ENCODE measurements at places on chromosomes 5 and 9.

- DNase-seq: no peak
Observed at GRCh38 chr9:131942146-131942720, 137.4 kb downstream of the MED27 start.

- DNase-seq: no peak
Observed at GRCh38 chr9:135805422-135806022, 101.8 kb downstream of the CAMSAP1 start.

GRCh38 chr5:156815988-156816599, 34.0 kb upstream of the PPP1R2B start:
- peak; percentile 51 for DNase-seq

GRCh38 chr5:35117967-35118366, 70.2 kb upstream of the AGXT2 start:
- peak; percentile 77 for DNase-seq

GRCh38 chr5:151338734-151339133, 8.6 kb downstream of the SLC36A2 start:
- no peak for DNase-seq

DNA sequence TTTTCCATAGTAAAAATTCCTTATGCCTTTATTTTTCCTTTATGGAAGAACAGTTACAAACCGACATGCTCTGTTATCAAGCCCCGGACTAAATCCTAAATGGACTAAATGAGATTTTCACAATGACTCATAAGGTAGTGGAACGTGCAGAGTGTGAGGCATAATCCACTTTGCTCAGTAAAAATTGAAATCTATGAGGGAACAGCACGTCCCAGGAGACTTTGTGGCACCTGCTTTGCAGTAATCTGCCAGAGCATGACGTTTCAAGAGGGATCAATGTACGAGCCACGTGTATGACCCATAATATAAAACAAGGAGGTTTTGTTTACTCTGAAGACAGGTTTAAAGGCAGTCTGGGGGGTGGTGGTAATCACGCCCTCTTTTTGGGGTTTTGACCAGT, 83.8 kb upstream of the GNA14 start:
- no peak for DNase-seq

GRCh38 chr5:171484460-171484899, 65.0 kb downstream of the FGF18 start:
- peak; percentile 18 for DNase-seq

DNA sequence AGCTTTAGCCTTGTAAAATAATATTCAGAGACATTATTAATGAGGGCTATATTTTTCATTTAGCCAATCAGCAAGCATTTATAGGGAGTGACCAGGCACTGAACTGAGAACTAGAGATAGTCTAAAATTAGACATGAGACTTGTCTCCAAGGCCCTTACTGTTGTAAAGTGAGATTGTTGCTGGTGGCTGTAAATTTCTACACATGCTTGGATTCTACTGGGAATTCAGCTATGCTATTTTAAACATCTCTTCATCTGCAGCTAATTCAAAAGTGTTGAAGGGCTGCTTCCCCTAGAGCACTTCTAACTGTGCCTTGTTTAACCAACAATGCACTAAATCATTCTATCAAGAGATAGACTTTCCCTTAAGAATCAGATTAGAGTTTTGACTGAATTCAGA, 67.4 kb downstream of the CHSY3 start:
- peak; percentile 66 for DNase-seq

DNA sequence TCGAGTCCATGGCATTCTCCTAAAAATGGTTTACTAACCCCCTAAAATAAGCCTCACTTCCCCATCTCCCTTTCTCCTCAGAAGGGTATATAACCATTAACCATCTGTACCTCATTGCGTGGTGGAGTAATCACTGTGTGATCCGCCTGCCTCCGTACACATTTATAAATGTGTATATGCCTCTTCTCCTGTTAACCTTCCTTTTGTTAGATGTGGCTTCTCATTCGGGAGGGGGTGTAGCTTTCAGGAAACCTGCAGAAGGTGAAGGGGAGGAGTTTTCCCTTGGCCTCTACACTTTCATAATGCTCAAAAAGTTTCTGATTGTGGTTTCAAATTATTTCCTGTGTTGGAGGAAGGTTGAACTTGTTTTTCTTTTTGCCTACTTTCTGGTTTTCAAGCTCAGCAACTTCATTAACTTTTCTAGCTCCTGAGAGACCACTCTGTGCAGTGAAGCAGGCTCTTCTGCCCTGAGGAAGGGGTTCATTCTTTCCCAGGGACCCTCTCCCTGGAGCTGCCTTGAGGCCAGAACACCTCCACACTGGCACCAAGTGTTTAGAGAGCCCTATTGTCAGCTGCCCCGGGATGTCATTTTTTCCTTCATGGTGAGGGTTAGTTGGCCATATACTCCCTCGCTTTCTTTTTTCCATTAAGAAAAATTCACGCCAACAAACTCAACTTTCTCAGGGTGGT, 46.9 kb downstream of the RASGRF2 start:
- no peak for DNase-seq

- DNase-seq: no peak
Observed at GRCh38 chr9:87584326-87584725, 86.7 kb downstream of the DAPK1 start.

- DNase-seq: no peak
Observed at GRCh38 chr5:109478830-109479229, 69.1 kb upstream of the PJA2 start.

DNA sequence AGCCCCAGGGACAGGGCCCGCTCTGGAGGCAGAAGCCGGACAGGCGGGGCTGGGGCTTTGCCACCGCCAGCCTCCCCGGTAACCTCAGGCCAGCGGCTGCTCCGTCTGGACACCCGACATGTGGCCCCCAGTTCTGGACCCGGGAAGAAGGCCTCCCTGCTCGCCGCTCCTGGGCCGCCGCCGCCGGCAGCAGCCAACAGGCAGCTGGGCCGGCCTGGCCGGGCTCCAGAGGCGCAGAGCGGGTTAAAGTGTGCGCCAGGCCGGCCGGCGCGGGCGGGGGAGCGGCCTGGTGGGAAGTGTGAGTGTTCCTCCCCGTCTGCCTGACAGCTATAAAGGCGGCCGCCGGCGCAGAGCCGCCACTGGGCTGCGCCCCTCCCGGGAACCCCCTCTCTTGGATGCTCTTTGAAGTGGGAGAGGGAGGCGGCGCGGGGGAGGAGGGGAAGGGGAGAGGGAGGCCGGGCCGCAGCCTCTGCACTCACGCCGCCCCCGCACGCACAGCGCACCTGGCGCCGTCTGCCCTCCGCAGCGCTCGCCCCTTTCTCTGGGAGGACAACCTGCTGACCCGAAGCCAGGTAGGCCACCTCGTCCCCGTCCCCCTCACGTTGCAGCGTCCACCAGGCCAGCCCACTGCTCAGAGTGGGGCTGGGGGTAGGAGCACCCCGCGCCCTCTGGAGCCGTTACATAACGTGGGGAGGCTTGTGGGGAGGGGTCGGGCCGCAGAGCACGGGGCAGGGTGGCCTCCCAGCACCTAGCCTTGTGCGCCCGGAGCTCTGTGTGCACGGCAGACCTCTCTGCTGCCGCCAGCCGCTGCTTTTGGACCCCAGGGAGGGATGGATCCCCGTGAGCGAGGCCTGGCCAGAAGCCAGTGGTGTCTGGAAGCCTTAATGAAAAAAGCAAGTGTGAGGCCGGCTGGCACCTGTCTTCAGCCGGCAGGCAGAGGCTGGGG, at the start of gene ADAMTSL2:
TSS of gene ADAMTSL2 (plus strand) at position 359 of the 946 bp plus-strand sequence. CDS start 2,009 bp downstream, outside the sequence.
- peak; percentile 34 for DNase-seq

DNA sequence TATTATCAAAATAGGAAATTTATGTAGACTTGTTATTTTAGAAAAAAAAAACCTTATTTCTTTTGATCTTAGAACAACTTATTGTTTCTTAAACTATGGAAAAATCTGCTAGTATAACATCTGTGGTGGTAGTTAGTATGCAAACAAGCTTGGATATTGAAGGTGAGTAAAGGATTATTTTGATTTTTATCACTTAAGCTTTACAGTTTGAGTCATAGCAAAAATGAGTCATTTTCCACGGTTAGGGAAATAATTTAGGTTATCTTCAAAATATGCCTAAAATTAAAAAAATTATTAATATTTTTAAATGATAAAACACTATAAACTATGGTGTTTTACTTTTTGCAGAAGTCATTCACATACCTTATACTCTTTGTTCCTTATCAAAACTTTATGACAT, 107.2 kb upstream of the DHFR start:
- DNase-seq: no peak

DNA sequence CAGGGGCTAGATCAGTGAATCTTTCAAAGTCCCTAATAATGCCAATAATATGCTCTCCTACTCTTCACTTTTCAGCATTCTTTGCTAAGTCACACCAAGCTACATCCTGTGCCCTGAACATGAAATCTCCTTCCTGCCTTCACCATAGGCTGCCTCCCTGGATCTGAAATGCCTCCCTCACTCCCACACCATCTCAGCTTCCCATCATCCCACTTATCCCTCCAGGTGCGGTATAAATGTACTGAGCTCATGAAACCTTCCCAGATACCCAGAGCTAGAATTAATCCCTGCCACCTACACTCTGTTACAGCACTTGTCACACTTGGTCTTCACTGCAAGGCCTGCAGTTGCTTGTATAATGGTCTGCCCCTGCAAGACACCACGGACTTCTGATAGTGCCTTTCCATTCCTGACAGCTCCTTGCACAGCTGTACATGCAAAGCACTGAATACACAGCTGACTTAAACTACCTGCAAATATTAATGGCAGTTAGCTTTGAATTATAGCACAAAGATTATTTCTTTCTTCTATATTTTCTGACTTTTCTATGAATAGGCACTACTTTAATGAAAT, 250.4 kb downstream of the EBF1 start:
- no peak for DNase-seq

DNA sequence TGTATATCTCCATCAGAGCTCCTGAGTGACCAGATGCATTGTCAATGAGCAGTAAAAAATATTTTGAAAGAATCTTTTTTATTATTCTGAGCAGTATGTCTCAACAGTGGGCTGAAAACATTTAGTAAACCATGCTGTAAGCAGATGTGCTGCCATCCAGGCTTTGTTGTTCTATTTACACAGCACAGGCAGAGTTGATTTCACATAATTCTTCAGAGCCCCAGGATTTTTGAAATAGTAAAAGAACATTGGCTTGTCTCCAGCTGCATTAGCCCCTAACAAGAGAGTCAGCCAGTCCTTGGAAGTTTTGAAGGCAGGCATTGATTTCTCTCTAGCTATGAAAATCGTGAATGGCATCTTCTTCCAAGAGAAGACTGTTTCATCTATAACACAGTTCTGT, 25.2 kb upstream of the ENTREP1 start:
- peak; percentile 15 for DNase-seq

DNA sequence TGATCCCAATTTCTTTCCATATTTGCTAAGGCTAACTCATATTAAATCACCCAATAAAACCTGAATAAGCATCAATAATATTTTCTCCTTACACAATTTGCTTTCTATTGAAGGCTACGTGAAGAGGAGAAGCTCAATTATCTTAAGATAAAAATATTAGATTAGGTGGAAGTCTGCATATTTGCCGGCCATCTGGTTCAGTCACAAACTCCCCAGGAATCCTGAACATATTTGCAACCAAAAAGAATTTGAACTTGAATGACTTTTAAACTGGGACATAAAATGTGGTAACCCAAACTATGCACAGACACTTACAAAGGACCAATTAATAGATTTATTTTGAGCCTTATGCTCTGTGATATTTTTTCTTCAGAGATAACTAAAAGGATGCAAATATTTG, 92.3 kb downstream of the HAPLN1 start:
- peak; percentile 62 for DNase-seq

DNA sequence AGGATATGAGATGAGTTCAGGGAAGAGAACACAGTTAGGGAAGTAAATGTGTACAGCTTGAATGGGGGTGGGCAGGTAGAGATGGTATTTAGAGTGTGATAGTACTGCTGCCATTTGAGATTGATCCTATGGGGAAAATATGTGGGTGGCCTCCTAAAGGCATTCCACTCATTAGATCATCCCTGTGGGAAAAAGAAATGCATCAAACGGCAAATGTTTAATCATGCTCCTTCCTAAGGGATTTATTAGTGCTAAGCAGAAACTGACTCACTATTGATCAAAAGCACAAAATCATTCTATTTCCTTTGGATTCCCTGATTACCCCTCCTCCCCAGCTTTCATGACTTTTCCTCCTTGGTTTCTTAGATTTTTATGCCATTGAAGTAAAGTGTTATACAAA, 36.4 kb upstream of the SMC5 start:
- DNase-seq: peak; percentile 12

- no peak for DNase-seq
Observed at GRCh38 chr5:176538230-176538988, 1.2 kb upstream of the RNF44 start.

GRCh38 chr9:4639420-4639819, 22.7 kb upstream of the PLPP6 start:
- DNase-seq: no peak

DNA sequence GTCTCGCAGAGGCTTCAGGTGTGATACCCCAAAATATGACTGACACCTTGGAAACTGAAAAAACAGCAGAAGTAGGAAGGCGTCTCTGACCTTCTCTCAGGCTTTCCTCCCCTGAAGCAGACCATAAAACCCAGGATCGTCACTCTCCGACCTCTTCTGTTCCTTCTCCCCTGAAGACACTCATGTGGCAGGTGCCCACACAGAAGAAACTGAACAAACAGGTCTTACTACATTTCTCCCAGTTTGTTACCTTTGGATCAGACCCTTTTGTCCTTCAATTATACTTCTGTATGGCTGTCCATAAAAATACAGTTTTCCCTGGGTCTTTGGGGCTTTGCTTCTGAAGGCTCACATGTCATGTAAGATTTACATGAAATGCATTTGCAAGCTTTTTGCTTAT, 10.3 kb upstream of the PRUNE2 start:
- DNase-seq: no peak

DNA sequence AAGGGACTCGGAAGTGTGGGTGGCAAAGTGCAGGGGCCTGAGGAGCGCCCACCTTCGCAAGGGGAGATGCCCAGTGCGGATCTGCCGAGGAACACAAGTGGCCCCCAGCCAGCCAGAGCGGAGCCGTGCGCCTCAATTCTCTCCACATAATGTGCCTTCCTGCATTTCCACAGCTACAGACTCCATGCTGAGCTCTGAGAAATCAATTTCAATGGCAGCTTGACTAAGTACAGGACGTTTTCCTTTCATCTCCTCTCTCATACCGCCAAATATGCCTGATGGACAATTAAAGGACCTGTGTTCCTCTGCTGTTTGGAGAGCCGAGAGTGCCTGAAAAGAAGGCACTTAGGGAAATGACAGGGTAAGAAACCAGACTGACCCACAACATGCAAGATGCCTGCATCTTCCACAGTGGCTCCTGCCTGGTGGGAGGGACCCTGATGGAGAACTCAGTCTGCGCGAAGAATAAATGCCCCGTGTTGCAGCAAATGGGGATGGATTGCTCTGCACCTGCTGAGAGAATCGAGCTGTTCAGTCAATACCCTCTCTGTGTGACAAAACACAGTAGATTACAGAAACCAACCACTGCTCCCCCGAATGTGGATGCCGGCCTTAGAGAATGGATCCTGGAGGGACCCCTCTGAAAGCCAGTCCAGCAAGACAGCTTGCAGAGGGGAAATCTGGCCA, 38.6 kb upstream of the OLFM1 start:
- DNase-seq: no peak

- DNase-seq: no peak
Observed at GRCh38 chr5:106876665-106877194, 794.0 kb downstream of the EFNA5 start.

Measured in AG10803 (cell line).